Activated CD4-positive, alpha-beta memory T cell treated with anti-CD3 and anti-CD28 coated beads, Interleukin-2, amount 10 ng/mL, durations not matched to agents 7 days and 5 days (primary cell): ENCODE measurements at places on chromosomes 4 and X. TPM values are rescaled to one million over a fixed set of nuclear protein-coding genes. Genes with fewer than 3 reads are reported as not detected.

The KLF8 gene
- total RNA-seq, result 14.5 TPM

The PPEF2 gene
- total RNA-seq, result 0.15 TPM

- DNase-seq, result no peak
Measured at GRCh38 chr4:185255868-185256267, 46.5 kb downstream of the SNX25 start.

DNA sequence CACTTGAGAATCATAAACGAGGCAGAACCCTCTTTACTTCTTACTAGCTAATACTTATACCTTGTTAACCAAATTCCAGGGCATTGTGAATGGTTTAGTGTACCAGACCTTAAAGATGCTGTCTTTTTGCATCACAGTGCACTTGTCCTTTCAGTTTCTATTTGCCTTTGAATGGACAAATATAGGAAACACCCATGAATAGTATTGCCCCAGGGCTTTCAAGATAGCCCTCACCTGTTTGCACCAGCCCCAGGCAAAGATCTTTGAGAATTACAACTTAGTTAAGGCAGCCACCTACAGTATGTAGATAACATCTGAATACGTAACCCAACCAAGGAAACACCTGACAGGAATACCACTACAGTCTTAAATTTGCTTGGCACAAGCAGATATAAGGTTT, 60.8 kb upstream of the CT45A1 start:
- DNase-seq, result no peak

DNA sequence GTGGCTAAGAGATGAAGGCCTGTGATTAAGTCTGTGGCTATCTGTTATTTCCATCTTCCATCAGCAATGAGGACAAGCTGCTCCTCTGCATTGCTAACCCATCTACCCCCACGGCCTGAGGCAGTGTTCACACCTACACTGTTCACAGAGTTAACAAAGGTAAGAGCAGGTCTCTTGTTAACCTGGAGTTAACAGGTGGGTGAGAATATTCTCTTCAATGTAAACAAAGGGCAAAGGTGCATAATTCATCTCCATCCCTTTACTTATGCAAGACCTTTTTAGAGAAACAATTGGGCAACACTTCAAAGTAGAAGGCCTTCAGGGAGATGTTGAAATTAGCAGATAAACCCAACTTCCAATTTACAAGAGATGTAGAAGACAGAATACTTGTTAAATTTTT, 2.8 kb downstream of the SLC35A2 start:
- DNase-seq, result no peak

DNA sequence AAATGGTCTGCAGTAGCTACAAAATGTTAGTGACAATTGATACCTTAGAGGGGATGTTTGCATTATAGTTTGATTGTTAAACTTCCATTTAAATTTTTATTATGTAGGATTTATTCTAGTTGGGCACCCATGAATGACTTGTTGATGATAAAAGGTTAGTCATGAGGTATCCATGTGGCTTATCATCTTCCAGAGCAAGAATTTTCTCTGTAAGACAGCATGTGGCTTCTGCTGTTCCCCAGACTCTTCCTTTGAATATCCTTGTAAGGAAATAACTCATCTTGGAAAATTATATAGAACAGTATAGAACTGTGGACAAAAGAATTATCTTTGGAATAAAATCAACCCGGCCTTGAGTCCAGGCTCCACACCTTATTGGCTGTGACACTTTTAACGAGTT, 40.1 kb upstream of the KLHL8 start:
- DNase-seq, result no peak

DNA sequence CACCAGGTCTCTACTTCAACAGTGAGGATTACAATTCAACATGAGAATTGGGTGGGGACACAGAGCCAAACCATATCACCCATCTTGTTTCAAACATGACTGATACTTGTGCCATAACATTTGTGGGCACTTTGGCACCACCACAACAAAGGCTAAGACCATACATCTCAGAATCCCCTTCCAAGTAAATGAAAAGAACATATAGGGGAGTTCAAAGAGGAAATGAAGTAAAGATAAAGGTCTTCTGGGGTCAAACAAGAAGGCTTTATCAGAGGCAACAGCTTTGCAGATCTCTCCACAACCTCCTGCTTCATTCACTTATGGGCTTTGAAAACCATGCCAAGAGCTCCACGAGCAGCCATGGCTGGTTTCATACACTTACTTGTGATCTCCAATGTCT, 122.7 kb downstream of the ANKRD50 start:
- no peak for DNase-seq

DNA sequence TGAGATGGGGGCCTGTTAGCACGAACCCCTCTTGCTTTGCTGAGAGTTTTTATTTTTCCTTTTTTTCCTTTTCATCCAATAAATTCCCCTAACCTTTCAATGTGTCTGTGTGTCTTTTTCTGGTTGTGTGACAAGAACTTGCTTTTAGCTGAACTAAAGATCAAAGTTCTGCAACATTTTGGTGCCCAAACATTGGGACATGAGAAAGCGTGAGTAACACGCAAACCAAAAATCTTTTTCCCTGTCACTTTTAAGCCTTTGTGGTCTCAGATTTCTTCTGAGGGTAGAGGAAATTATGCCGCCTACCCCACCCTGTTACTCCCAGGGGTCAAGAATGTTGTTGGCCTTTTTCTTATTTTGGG, 141.8 kb upstream of the CPXCR1 start:
- DNase-seq, result no peak

GRCh38 chrX:7147978-7148854, at the start of gene PUDP:
Gene PUDP (minus strand): TSS chrX:7148153. CDS start chrX:7148113, 40 bp downstream.
- peak; percentile 85 for DNase-seq

DNA sequence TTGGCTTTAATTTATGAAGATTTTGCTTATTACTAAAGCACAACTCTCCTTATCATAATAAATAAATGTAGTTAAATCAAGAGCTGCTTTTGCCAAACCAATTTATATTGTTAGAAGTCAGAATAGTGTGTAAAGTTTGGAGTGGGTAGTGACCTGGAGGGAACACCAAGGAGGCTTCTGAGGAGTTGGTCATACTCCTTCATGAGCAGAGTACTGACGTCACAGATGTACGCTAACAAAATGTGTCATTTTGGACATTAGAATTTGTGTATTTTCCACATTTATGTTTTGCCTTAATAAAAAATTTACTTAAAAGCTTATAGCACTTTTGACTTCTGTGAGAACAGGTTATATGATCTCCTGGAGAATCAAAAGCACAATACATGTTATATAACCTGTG, 953.5 kb upstream of the INTU start:
- DNase-seq, result no peak

GRCh38 chr4:108003982-108004515, 14.4 kb downstream of the HADH start:
- no peak for DNase-seq
